ENCODE measurements at places on chromosomes 4 and X.

DNA sequence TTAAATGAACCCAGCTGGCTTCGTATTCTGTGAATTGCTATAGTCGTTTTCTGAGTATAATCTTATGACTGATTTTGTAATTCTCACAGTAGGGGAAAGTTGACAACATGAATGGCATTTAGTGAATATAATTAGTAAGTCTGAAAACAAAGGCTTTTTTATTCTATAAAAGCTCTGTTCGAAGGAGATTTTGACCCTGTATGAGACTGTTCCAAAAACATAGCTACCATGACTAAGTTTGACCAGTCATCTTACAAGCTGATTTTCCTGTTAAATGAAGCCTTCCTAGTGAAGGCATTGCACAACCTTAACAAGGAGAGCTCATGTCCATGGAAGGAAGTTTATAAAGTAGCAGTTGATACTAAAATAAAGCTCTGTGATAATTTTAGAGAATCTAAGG, 242.3 kb downstream of the RPA4 start:
- DNase-seq = peak; percentile 1

GRCh38 chr4:90546114-90546513, 418.9 kb downstream of the CCSER1 start:
- DNase-seq = no peak

GRCh38 chr4:788636-789297, 37.2 kb downstream of the CPLX1 start:
- DNase-seq = no peak

DNA sequence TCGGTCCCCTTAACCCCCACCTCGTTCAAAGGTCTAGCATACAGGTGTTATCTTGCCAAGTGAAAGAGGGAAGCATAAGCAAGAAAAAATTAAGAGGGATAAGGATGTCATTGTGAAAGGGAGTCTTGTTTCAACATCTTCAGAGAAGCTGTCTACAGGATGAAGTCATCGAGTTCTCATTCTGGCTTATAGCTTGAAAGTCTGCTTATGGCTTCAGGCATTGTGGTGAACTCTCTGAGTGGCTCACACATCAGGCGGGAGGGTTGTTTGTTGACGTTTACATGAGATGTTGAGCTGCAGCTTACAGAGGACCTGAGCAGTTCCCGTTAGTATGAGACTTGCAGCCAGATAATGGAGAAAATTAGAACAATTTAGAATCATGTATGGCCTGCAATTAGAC, 16.6 kb downstream of the MAGEA9B start:
- peak; percentile 34 for DNase-seq

- DNase-seq = no peak
These were observed 3.4 kb downstream of the GALNT7 start for GRCh38 chr4:173171987-173172386.

DNA sequence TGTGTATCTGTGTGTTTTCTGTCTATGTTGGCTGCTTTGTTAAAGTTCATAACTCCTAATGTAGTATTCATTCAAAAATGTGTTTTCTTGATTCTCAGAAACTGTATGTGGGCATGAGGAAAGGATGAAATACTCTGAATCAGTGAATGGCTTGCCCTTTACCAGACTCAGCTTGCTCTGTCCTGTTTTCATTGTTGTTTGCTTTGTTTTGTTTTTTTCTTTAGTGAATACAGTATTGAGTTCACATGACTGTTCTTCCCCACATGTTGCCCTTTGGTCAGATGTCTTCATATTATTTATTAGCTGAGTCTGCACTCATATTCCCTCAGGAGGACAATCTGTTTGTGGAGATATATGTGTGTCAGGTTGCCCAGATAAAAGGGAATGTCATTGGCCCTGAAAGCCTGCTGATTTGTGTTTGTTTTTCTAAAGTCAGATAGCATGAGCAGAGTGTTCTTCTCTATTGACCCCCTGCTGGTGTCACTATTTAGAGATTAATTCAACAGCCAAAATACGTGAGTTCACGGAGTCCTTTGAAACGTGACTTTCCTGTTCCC, 1184.4 kb downstream of the RPA4 start:
- no peak for DNase-seq

GRCh38 chrX:20267931-20268701, 1.4 kb upstream of the RPS6KA3 start:
- no peak for DNase-seq

- no peak for DNase-seq
These were observed 201.0 kb upstream of the MAMLD1 start for GRCh38 chrX:150162141-150162540.

- no peak for DNase-seq
These were observed 70.4 kb downstream of the OR13H1 start for GRCh38 chrX:131614241-131614640.

- peak; percentile 49 for DNase-seq
These were observed 76.9 kb upstream of the SCOC start for GRCh38 chr4:140296335-140297220.

DNA sequence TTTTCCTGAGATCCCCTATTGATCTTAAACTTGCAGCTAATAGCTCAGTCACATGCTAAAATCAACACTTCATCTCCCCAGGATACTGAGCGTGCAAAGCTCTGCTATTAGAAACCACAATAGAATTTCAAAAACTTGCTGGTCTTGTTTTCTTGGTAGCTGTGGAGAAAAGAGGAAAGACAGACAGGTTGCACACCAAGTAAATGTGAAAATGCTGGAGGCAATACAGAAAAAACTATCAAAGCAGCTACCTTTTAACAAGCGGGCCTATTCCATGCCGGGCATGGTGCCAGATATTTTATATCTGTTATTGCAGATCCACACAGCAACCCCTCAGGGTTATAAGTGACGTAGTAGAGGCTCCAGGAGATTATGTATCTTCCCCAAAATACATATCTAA, 171.9 kb downstream of the DCTD start:
- no peak for DNase-seq

- no peak for DNase-seq
These were observed 87.7 kb upstream of the EFHC2 start for GRCh38 chrX:44431194-44431593.

- no peak for DNase-seq
These were observed 67.6 kb upstream of the PPARGC1A start for GRCh38 chr4:23957465-23957864.
